ENCODE measurements at places on chromosomes 7 and 10.
A peak's percentile ranks its signal among the peaks of the same experiment; 100 is the strongest.

GRCh38 chr10:79608505-79609375 lies 2.0 kb upstream of the SFTPA1 start:
- DNase-seq: peak; percentile 4

DNA sequence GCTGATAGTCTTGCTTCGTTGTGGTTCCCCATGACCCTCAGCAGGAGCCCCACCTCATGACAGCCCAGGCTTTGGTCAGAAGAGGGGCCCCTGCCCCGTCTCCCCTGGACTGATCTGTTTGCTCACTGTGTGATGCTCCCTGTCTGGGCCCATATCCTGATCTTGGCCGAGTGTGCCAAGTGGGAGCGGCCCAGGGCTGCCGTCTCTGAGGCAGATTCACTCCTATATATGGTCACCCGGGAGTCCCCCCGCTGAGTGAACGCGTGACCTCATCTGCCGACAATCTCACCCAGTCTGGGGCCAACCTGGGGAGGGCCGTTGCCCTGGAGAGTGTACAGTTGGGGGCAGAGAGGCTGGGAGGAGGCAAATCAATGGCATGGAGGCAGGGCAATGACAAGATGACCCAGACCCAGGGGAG lies 34.5 kb downstream of the PPIF start:
- DNase-seq: peak; percentile 64

GRCh38 chr7:103791894-103792293 lies 197.6 kb downstream of the RELN start:
- DNase-seq: no peak

DNA sequence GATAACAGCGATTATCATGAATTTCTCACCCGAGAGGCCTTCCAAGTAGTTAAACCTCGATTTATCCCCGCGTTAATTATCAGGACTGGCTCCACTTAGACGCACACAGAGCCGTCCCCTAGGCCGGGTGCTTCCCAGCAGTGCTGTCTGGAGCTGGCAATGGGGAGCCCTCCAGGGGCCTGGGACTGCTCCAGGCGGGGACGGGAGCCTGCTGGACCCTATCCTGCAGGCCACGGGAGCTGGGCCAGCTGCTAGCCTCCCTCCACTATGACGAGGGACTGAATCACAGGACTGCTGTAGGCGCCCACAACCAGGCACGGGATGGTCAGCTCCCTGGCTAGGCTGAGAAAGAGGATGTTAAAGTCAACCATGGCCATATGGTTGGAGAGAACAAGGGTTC lies 229.1 kb downstream of the ELFN1 start:
- peak; percentile 69 for DNase-seq

GRCh38 chr7:67553378-67553777 lies 556.7 kb downstream of the TYW1 start:
- no peak for DNase-seq

Data from globus pallidus (tissue), 1 donor.